Dermis microvascular lymphatic vessel endothelial cell (primary cell): ENCODE measurements at places on chromosomes 4 and X. TPM values are rescaled to one million over a fixed set of nuclear protein-coding genes. Genes with fewer than 3 reads are reported as not detected.
A peak's percentile ranks its signal among the peaks of the same experiment; 100 is the strongest.

Gene PAGE5
- total RNA-seq, result not detected in 2 replicates

DNA sequence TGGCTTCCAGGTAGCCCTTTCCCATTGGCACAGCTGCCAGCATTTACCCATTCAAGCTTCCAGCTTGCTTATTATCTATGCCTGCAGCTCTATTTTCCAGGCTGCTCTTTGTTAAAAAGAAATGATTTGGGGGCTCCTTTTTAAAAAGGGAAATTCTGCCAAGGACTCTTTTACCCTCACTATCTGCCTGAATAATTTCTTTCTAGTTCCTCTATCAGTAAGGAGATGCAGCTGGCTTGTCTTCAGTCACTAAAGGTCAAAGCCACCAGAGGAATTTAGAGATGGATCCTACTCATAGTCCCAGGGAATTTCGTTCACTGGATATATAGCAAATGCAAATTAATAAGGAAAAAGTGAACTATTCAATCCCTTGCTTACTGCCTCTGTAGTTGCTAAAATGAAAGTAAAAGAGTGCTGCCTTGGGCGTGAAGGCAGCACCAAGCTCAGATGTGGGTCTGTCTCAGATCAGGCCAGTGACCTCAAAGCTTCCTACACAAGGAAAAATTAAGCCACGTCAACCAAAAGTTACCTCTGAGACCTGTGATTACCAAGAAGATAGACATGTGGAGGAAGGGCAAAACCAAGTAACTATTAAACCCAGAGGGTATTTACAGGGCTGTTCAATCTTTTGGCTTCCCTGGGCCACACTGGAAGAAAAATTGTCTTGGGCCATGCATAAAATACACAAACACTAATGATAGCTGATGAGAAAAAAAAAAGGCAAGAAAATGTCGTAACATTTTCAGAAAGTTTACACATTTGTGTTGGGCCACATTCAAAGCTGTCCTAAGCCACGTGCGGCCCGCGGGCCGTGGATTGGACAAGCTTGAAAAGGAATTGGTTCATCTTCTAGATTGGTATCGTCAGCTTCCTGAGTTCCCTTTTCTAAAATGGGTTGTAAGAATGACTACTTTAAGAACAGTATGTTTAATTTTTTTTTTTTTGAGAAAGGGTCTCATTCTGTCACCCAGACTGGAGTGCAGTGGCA, 5.3 kb downstream of the ARSF start:
- DNase-seq, result no peak

GRCh38 chr4:56326363-56326762, 60.9 kb downstream of the AASDH start:
- no peak for DNase-seq

Gene SYTL4
- 16.8 and 43.4 TPM in 2 replicates for total RNA-seq

GRCh38 chrX:55715847-55716246, 1.7 kb upstream of the RRAGB start:
- no peak for DNase-seq

GRCh38 chrX:69031181-69031580, 134.1 kb downstream of the PJA1 start:
- DNase-seq, result peak; percentile 17

- no peak for DNase-seq
Measured at GRCh38 chrX:153909980-153910360, 5.5 kb downstream of the AVPR2 start.

Gene SPANXC
- not detected in 2 replicates for total RNA-seq

DNA sequence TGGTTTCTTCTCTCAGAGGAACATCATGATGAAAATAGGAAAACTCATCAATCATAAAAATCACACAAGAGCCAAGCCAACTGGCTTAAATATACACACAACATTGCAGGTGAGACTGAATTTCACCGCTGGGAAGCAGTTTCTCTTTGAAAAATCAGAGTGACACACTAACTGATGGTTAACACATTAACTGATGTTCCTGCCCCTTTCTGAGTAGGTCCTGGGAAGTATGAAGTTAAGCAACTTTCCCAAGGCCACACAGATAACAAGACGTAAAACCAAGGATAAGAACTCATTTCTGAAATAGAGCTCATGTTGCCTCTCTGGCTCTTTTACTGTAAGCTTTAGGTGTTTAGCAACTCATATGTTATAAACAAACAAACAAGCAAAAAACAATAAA, 813.7 kb upstream of the HS3ST1 start:
- no peak for DNase-seq

DNA sequence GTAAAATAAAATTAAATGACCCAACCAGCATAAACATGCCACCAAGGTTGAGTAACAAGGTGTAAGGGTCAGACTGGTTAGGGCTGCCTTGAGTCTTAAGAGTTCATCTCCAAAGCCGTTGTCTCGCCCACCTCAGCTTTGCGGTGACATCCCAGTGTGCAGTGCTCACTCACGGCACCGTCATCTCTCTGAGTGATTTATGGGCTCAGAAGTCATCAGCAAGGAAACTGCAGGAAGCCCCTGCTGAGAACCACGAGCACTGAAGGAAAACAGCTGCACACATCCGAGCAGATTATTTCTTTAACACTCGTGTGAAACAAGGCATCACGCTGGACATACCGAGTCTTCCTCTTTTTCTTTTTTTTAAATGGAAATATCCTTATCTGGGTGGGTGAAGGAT, 411.1 kb downstream of the TRIML1 start:
- DNase-seq, result no peak

DNA sequence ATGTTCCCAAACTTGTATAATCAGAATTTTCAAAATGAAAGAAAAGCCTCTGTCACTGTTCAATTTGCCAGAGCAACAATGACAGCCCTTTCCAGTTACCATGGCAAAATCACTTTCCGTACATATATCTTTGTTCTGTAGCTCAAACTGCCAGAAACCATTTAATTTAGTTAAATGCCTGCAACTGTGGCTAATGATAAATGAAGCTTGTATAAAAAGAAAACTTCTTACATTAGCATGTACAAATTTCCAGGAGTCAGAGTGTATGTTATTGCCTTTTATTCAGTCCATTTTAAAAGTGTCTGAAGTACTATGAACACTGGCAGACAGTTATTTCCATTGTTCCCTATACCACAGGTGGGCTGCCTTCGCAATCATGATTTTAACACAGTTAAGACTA, 30.3 kb downstream of the ARAP2 start:
- DNase-seq, result no peak

GRCh38 chr4:145531223-145531622, 49.6 kb downstream of the SMAD1 start:
- peak; percentile 13 for DNase-seq

GRCh38 chr4:22739968-22740367, 47.2 kb downstream of the GBA3 start:
- no peak for DNase-seq

DNA sequence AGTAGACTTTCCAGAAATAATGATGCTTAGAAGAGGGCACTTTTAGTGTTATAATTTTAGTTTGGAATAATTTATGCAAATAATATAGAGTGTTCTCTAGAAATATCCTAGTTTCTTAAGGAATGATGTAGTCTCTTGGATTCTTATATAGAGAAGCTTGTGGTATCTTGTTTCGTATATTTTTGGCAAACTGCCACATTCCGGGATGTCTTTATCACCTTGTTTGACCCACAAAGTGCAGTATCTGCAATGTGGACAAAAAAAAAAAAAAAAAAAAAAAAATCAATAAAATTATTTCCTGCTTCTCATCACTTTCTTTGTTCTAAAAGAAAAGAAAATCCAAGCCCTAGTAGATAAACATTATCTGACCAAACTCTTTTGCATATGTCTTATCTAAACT, 1577.7 kb upstream of the TENM3 start:
- DNase-seq, result no peak

- DNase-seq, result no peak
Measured at GRCh38 chr4:112966701-112967488, 82.6 kb upstream of the ANK2 start.

DNA sequence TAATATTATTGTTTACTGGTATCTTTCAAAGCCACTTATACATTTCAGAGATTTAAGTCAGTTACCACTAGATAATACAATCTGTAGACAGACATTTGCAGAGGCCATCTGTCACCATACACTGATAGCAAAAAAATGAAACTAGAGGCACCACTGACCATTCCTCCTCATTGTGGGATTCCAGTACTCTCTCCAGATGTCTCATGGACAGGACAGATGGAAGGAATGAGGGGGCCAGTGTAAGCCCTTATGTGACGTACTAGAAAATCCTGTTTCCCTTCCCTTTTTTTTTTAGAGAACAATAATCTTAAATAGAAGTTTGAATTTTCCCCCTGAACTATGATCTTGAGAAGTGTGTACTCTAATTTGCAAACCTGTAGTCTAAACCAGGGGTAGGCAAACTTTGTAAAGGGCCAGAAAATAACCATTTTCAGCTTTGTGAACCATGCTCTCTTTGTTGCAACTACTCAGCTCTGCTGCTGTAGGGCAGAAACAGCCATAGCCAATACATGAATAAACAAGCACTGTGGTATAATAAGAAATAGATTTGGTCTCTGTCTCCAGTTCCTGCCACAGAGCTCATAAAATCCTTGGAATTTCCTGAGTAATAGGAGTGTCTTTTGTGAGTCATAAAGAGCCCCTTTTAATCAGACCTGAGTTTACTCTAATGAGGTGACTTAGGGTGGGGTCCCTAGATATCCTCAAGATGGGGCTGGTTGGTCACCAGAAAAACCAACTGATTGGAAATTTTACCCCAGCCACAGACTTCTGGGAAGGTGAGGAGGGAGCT, 90.4 kb downstream of the MOSPD2 start:
- no peak for DNase-seq

DNA sequence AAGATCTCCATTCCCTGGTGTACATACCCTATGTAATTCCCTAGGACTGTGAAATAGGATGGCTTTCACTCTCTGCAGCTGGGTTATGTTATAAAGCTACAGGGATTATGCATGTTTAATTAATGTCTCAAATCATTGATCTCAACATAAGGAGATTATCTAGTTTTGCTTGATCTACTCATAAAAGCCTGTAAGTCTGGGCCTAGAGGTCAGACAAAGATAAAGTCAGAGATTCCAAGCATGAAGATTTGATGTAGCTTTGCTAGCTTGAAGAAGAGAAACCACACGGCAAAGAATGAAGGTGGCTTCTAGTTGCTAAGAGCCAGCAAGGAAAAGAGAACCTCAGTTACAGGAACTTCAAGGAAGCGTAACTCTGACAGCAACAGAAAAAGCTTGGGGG, 456.9 kb downstream of the CCSER1 start:
- no peak for DNase-seq

- DNase-seq, result no peak
Measured at GRCh38 chrX:17732138-17732783, 5.0 kb upstream of the SCML1 start.

DNA sequence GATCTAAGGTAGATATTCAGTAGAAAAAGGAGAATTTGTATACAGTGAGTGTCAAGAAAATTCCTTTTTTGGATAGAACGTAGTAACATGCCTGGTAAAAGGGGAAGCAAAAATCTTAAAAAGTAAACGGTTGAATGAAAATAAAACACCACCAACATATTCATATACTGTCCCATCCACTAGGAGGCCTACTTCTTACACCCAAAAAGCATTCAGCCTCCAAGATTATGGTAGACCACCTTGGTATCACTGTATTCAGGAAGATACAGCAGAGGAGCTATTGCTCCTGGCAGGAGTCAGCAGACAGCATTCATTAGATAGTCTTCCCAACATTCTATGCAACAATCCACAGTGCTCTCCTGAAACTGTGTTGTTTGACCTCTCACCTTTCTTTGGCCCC, 274.6 kb upstream of the MAGEB2 start:
- no peak for DNase-seq

Gene RASSF6
- total RNA-seq, result not detected in 2 replicates

- DNase-seq, result no peak
Measured at GRCh38 chr4:30553706-30554105, 166.5 kb upstream of the PCDH7 start.

DNA sequence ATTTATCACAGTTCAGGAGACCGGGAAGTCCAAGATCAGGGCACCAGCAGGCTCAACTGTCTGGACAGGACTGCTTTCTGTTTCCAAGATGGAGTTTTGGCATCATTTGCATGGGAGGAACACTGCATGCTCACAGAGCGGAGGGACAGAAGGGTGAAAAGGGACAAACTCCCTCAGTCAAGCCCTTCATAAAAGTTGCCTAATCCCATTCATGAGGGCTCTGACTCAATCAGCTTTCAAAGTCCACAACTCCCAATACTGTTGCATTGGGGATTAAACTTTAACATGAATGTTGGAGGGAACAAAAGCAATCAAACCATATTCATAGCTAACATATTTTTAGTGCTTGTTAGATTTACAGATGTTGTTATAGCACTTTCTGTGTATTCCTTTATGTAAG, 158.9 kb upstream of the MAD2L1 start:
- no peak for DNase-seq

DNA sequence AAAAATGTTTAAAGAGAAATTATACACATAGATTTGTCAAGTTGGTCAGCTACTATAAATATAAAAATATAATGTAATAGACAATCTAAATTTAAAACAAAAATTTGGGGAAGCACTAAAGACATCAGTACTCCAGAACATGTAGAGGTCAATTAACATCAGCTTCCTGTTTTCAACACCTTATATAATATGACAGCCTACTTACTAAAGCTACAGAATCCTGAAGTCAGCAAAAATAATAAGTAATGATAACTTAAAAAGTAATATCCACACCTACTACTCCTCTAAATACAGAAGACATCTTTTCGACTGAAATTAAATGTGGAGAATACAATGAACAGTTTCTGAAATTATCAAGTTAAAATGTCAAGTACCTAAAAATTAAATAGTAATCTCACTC, 118.6 kb downstream of the LRBA start:
- DNase-seq, result no peak

DNA sequence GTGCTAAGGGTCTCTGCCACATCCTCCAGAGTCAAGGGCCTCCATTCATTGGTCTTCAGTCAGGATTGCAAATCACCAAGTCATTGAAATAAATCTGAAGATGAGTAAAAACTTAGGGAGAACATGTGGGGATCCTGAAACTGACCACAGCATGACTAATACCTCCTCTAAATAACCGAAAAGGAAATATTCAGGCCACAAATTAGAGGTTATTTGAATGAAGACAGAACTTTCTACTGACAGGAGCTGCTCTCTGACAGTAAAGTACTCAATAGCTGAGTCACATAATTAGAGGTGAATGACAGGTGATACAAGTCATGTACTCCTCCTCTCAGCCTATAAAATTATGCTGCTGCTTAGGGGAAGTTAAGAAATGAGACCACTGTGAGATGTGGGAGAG, 240.2 kb upstream of the F9 start:
- DNase-seq, result no peak

DNA sequence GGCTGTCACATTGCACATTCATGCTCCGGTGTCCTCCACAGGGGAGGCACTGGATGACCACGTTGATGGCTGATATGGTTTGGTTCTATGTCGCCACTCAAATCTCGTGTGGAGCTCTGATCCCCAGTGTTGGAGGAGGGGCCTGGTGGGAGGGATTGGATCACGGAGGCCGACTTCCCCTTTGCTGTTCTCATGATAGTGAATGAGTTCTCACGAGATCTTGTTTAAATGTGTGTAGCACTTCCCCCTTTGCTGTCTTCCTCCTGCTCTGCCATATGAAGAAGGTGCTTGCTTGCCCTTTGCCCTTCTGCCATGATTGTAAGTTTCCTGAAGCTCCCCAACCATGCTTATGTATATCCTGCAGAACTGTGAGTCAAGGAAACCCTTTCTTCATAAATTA, 22.3 kb upstream of the NAT8L start:
- no peak for DNase-seq

Gene ZAR1
- not detected in 2 replicates for total RNA-seq

GRCh38 chr4:173319696-173320095, 14.5 kb downstream of the HMGB2 start:
- DNase-seq, result no peak

GRCh38 chr4:169142391-169142790, 128.4 kb downstream of the SH3RF1 start:
- DNase-seq, result no peak

- DNase-seq, result peak; percentile 50
Measured at GRCh38 chr4:114659386-114660008, 60.9 kb downstream of the UGT8 start.
